ENCODE measurements at places on chromosomes 5 and 9.

GRCh38 chr5:163489055-163489744 is 16.2 kb upstream of the MAT2B start:
- peak; percentile 60 for DNase-seq

- peak; percentile 8 for DNase-seq
Measured at GRCh38 chr9:135075234-135076142, 12.0 kb upstream of the OLFM1 start.

- no peak for DNase-seq
Measured at GRCh38 chr5:105735704-105736103, 1935.0 kb downstream of the EFNA5 start.

DNA sequence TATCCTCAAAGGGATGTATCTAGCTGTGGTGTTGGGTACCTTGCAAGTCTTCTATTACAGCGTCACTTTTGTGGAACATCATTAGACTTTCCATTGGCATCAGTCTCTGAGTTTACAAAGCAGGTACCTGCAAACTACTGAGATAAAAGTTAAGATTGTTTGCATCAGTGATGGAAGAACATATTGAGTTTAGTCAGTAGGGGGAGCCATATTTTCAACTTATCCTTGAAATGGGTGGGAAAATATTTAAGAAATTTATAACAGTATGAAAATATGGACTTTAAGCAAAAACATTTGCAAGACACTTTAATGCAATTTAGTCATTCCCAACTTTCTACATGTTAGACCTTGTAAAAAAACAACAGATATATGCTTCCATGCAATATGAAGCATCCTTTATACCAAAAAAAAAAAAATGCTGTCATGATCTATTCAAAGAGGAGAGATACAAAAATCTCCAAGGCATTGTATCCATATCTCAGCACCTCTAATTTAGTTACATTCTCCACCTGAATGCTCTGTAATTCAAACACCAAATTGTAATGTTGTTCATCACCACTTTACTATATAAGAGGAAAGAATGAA is 98.6 kb upstream of the ADAMTS19 start:
- peak; percentile 2 for DNase-seq

GRCh38 chr9:109098171-109098959 is 21.4 kb downstream of the TMEM245 start:
- DNase-seq = peak; percentile 88

- DNase-seq = no peak
Measured at GRCh38 chr5:37858250-37858649, 18.4 kb upstream of the GDNF start.

GRCh38 chr9:91191411-91192380 is 170.0 kb downstream of the AUH start:
- no peak for DNase-seq

GRCh38 chr9:29290516-29290915 is 1717.2 kb upstream of the C9orf72 start:
- DNase-seq = no peak

- DNase-seq = no peak
Measured at GRCh38 chr9:16496908-16497307, 373.6 kb downstream of the BNC2 start.

All from EH (cell line).